ENCODE measurements at places on chromosomes 7 and 10.

- DNase-seq = no peak
Observed at GRCh38 chr10:89468191-89468965, 54.0 kb downstream of the IFIT5 start.

DNA sequence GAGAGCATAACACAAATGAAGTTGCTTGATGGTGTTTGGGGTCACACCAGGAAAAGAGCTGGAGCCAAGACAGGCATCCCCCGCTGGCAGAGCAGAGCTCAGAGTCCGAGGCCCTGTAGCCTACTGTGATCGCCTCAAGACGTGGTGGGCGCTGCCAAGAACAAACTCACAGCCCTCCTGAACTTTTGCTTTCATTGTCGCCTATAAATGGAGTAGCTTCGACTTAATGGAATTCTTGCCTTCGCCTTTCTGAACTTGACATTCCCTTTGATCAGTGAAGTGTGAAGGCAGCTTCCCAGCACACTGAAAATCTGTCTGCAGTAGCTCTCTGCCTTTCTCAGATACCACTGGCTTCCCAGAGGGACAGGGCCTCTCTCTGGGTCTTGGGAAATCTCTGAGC, 21.3 kb downstream of the CPXM2 start:
- DNase-seq = no peak

DNA sequence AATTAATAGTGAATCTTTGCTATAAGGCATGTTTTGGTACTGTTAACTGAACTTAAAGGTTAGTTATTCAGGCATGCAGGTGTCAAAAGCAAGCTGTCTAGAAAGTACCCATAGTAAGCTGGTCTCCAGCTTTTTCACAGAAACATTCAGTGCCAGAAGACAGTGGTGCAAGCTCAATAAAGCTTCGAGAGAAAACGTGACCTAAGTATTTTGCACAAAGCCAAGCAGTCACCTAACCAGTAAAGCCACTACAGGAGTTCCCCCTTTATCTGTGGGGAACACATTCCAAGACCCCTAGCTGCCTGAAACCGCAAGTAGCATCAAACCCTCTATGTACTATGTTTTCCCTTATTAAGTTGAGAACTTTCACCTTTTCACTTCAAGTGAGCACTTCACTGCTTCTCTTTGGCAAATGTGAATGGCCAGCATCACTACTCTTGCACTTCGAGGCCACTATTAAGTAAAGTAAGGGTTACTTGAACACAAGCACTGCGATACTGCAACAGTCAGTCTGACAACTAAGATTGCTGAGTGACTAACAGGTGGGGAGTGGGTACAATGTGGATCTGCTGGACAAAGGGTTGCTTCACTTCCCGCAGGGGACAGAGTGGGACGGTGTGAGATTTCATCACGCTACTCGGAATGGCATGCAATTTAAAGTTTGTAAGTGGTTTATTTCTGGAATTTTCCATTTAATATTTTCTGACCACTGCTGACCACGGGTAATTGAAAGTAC, 253.8 kb upstream of the YAE1 start:
- no peak for DNase-seq

GRCh38 chr7:80480566-80480965, 31.3 kb downstream of the GNAT3 start:
- no peak for DNase-seq

GRCh38 chr7:26426096-26426495, 134.4 kb downstream of the SNX10 start:
- no peak for DNase-seq

DNA sequence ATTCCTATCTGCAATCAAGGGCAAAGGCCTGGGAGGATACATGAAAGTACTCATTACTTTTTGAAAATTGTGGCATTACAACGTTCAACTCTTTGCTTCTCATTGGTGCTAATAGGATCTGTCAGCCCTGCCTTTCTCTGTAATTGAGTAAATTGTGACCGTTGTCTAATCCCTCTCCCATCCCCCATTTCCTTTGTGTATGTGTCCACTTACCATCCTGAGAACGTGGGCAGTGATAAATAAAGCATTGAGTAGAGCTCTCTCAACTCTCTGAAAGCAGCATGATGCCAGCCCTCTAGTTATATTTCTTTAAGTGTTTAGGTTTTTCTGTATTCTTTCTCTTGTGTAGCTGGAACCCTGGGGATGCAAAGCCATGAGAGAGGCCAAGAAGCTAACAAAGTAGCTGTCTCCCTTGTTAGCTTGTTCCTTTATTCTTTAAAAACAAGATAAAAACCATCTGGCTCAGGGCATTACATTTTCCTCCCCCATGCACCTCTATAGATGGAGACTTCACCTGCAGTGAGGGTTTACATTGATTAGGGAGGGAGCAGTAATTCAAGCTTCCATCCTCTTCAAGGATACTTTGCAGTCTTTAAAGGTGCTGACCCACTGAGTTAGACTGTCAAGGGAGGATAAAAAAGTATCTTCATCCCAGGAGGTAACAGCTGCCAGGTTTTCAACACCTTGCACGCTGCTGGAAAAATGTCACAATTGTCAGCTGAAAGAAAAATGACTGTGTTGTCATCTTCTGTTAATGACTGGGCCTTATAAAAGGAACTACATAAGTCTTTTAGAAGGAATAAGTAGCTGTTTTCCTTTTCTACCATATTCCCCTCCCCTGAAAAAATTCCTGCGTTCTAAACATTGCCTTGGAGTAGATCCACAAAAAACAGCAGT, 112.3 kb downstream of the BTRC start:
- no peak for DNase-seq

- DNase-seq = no peak
Observed at GRCh38 chr10:74930965-74931364, 104.6 kb downstream of the KAT6B start.

Data from NCI-H2171 (cell line).